Stimulated activated CD4-positive, alpha-beta T cell treated with anti-CD3 and anti-CD28 coated beads, TNF-alpha, amount 100 ng/mL, for 4 hours (primary cell): ENCODE measurements at places on chromosomes 4 and X.

GRCh38 chr4:9608300-9608699 lies 164.1 kb downstream of the DEFB131A start:
- DNase-seq: no peak

- no peak for DNase-seq
These were observed 54.3 kb downstream of the TLL1 start for GRCh38 chr4:165927366-165927765.

DNA sequence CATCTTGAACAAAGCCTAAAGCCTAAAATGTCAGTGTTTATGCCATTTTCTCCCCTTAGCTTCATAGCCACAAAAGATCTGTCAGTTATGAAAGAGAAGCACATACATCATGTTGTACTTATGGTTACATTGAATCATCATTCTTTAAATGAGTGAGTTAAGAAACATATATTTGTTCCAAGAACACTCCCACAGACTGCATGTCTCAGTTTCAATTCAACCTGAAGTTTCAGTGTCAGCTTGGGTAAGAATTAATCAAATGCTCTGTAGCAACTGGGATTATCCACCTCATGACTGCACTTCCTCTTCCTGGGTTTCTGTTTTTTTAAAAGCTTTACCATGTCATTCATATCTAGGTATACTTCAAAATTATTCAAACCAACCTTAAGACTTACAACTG lies 3.9 kb upstream of the TMPRSS11B start:
- DNase-seq: no peak

DNA sequence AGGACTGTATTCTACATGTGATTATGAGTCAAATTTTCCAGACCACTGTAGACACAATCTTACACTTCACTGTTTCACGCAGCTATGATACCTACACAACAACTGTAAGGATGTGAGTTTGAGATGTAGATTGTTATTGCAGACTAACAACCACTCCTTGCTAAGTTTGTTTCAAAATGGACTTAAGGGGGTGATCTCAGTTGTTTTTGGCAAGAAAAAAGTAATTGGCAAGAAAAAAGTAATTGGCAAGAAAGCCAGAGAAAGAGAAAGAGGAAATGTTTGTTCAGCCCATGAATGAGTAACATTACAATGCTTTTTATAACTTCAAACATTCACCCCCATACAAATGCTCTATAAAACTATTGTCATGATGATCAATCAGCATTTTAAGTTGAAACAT lies 466.4 kb downstream of the DMD start:
- DNase-seq: no peak

DNA sequence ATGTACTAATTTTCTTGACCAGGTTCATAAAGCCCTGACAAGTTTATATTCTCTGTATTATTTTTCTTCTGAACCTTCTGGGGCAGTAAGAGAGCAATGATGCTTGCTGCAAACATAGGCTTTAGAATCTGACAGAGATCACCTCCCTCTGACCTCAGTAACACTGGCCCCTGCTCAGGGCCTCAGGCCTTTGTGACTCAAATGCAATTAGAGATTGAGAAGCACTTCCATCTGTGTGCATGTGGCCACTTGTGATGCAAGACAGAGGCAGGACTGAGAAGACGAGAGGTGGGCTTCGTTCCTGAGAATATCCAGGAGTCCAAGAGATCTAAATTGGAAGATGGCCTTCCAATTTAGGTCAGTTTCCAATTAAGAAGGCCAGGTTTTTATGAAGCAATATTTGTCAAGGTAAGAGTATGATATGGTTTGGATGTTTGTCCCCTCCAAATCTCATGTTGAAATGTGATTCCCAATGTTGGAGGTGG lies 82.8 kb upstream of the VEGFC start:
- no peak for DNase-seq

GRCh38 chrX:16786791-16787735 lies 797 bp downstream of the TXLNG start:
- DNase-seq: peak; percentile 24

DNA sequence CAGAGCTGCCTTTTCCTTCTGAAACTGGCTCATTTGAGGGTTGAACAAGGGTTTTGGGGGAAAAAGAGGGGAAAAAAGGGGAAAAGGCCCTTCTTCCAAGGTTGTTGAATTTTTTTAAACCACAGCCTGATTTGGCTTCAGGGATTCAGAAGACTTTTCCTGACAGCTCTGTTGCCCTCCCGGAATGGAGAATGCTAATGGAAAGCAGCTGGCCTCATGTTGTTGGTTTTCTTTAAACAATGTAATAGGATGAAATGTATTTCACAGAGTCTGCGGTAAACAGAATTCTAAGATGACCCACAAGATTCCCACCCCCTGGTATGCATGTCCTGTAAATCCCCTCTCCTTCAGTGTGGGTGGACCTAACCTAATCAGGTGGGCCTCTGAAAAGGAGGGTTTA lies 3.3 kb upstream of the KIAA1210 start:
- no peak for DNase-seq

DNA sequence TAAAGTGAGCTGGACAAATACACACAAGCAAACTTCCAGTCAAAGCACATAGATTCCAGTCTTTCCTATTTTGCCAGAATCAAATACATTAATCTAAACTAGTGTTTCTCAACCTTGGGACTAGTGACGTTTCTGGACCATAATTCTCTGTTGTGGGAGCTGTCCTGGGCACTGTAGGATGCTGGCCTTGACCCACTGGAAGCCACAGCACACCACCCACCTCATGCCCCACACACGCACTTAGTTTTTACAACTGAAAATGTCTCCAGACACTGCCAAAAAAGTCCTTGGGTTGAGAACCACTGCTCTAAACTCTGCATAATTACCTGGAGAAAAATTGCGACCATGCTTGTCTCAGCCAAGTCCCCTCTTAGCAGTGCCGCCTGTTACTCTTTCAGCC lies 57.6 kb downstream of the MAP3K15 start:
- DNase-seq: no peak

DNA sequence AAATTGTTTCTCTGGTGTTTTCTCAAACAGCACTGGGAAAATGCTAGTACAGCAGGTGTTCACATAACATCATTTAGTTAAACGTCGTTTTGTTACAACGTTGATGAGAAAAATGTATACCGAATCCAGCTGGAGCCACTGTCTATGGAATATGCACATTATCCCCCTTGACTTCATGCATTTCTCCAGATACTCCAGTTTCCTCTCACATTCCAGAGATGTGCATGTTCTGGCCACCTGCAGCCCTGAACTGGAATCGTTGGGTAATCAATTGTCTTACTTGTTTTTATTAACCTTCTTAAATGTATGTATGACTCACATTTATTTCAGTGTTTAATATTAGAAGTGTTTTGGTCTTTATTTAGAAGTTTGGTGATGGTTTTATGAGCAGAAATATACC lies 18.4 kb upstream of the ODAM start:
- DNase-seq: no peak
